ENCODE measurements at places on chromosomes 4 and X. TPM values are rescaled to one million over a fixed set of nuclear protein-coding genes. Genes with fewer than 3 reads are reported as not detected.
A peak's percentile ranks its signal among the peaks of the same experiment; 100 is the strongest.

DNA sequence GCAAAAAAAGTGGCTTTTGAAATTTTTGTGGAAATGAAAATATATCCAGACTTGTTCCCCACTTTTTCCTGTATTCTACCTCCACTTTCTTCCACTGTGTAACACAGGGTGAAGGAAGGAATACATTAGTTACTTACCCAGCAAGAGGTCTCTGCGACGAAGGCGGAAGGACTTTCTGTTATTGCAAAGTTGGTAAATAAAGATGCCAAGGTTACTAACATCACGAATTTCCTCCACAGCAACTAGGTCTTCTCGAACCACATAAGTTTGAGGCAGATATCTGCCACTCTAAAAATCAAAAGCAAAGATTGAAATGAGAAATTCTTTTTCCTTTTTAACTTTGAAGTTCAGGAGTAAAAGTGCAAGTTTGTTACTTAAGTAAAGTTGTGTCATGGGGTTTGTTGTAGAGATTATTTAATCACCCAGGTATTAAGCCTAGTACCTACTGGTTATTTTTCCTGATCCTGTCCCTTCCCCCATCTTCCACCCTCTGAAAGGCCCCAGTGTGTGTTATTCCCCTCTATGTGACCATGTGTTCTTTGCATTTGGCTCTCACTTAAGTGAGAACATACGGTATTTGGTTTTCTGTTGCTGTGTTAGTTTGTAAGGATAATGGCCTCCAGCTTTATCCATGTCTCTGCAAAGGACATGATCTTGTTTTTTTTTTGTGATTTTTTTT lies 5.8 kb downstream of the ITM2A start:
- no peak overlapping the region for H3K4me3 ChIP-seq
- no peaks in the 10 kb centered on the region for H3K36me3 ChIP-seq
- no peak overlapping the region for H3K27ac ChIP-seq
- DNase-seq, result no peak
- H3K27me3 ChIP-seq, result no peaks in the 10 kb centered on the region
- H3K4me1 ChIP-seq, result no peaks in the 10 kb centered on the region

DNA sequence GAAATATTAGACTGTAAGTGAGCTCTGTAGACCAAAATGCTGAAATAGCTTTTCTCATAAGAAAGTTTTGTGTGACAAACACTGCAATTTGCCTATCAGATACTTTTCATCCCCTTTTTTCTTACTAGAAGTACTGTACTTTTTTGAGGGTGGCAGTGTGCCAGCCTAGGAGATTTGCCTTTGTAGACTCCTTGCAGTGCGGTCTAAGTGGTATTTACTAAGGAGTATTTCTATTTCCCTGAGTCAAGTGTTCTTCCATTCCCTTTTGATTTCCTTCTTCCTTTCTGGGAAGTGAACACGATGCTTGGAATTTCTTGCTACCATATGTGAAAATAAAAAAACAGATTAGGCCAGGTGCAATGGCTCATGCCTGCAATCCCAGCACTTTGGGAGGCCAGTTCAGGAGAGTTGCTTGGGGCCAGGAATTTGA lies 34.6 kb downstream of the PDLIM5 start:
- DNase-seq, result no peak
- no peaks in the 10 kb centered on the region for H3K36me3 ChIP-seq
- no peak overlapping the region for H3K4me3 ChIP-seq
- H3K27ac ChIP-seq, result no peak overlapping the region
- H3K27me3 ChIP-seq, result no peaks in the 10 kb centered on the region

DNA sequence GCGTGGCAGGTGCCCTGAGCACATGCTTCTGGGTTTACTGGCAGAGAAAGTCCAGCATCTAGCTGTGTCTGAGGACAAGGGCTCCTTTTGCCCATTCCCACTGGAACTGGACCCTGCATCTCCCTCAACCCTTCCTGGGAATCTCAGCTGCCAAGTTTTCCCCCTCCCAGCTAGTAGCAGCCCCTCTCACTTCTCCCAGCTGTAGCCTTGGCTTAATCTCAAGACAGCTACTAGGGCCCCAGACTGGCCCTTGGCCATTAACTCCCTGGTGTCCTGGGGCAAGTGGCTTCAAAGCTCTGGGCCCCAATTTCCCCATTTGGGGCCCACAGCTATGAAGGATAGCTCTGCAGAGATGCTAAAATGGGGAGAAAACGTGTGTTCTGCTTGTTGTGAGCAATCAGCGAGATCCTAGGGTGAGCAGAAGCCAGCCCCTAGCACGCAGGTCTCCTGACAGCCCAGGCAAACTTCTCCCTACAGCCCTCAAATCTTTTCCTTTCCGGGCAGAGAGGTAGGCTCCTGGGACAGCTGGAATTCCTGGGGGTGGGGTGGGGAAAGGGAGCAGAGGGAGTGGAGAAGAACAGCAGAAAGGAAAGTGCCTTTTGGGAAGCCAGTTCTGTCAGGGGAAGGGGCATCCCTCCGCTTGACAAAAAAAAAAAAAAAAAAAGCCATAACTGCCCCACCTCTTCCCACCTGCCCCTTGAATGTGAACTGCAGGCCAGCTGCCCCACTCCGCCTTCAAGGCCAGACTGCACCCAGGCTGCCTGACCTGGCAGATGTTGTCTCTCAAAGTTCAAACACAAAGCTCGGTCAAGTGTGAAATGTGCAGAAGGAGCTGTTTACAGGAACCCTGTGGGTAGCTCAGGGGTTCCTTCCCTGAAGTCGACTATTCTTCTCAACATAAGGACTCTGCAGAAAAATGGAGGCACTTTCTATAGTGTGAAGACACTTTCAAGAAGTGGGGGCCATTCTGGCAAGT lies 16.6 kb downstream of the FGD1 start:
- no peak overlapping the region for H3K4me3 ChIP-seq
- H3K4me1 ChIP-seq, result no peaks in the 10 kb centered on the region
- H3K27me3 ChIP-seq, result no peaks in the 10 kb centered on the region
- no peak for DNase-seq

- peak; percentile 16 for DNase-seq
- no peak overlapping the region for H3K4me3 ChIP-seq
- no peak overlapping the region for H3K27ac ChIP-seq
- no peaks in the 10 kb centered on the region for H3K4me1 ChIP-seq
Observed at GRCh38 chr4:86497131-86497530, 97.0 kb upstream of the PTPN13 start.

Gene ETNPPL
- total RNA-seq, result not detected

Gene OCIAD1
- total RNA-seq, result 90.6 TPM

Gene SPANXA2
- total RNA-seq, result not detected

Gene SHISA3
- 6.3 TPM for total RNA-seq

Gene HTN3
- total RNA-seq, result not detected

All from GM12878 (cell line).